ENCODE measurements at places on chromosomes 12 and 14.

DNA sequence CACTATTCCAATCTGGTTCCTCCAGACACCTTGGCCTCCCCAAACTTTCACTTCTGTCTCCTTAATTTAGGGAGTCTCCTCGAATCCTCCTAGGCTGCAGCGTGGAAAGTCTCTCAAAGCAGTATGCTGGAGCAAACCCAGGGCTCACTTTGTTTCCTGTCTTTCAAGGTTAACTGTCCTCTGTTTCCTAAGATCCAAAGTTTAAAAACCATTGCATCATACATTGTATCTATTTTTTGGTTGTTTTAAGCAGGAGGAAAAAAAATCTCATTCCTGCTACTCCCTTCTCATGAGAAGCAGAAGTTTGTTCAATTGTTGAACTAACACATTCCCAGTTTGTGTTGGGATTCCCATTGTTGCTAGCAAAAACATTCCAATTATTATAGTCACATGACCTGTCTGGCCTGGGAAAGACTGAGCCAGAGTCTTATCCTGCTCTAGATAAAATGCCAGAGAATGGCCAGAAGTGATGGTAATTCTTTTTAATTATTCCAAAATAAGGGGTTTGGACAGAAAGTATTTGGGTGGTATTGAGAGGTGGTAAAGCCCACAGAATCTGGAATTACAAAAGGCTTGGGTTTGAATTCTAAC, 67.3 kb downstream of the HSPB8 start:
- no peak for DNase-seq

DNA sequence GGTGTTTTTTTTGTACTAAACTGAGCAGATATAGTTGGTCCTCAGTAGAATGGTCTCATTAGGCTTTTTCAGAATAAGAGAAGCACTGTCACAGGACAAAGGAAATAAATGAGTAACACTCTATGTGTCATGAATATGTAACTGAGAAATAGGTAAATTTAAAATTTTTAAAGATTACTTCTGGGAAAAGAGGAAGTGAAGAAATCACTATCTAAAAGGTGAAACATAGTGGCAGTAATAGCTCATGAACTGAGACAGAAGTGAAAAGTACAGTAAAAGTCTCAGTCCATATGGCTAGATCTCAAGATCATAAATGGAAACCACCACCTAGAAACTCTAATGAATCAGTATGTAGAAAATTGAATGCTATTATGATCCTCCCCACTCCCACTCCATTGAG, 89.3 kb upstream of the TTC7B start:
- DNase-seq, result no peak

DNA sequence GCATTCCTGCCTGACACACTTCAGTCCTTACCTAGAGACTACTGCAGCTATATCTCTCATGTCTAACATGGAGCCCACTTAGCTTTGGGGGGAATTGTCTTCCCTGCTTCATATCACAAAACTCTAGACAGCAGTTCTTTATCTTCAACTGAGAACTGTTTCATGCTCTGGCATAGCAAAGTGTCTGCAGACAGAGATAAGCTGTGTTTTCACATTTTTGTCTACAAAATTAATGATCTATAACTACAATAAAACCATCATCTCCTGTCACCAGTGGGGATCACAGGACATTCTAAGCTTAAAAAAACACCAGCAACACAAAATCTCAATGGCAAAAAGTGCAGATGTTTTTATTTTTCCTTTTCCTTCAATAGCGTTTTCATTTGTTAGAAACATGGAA, 137.1 kb upstream of the VRK1 start:
- DNase-seq, result no peak

GRCh38 chr14:96581902-96582301, 79.7 kb downstream of the PAPOLA start:
- no peak for DNase-seq

DNA sequence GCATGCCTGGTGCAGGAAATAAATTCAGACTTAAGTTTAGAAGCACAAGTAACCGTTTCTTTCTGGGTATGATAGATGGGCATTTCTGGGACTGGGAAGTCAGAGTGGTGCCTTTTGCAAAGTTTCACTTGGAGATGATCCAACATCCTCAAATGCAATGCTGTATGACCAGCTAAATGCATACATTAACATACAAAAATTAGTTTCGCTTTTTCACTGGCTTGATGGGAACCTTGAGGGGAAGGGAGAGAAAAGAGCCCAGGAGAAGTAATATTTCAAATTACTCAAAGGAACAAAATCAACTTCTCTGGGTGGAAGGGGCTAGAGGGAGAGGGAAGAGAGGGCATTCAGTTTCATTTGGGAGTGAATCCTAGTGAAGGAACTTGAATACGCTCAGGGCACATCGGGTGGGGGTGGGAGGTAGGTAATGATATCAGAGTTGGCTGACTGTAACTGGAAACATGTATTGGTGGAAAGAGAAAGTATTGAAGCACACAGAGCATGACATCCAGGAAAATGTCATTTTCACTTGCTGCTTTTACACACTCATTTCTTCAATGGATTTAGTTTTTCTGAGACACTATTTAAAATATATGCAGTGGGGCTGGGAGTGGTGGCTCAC, 175.5 kb downstream of the PTPRO start:
- no peak for DNase-seq

GRCh38 chr12:46174061-46174662, 94.7 kb downstream of the SLC38A1 start:
- no peak for DNase-seq

All from muscle of arm (tissue), 14 donors.